Activated CD8-positive, alpha-beta memory T cell treated with anti-CD3 and anti-CD28 coated beads, Interleukin-2, amount 10 ng/mL, durations not matched to agents 7 days and 5 days (primary cell): ENCODE measurements at places on chromosomes 13 and 19.

DNA sequence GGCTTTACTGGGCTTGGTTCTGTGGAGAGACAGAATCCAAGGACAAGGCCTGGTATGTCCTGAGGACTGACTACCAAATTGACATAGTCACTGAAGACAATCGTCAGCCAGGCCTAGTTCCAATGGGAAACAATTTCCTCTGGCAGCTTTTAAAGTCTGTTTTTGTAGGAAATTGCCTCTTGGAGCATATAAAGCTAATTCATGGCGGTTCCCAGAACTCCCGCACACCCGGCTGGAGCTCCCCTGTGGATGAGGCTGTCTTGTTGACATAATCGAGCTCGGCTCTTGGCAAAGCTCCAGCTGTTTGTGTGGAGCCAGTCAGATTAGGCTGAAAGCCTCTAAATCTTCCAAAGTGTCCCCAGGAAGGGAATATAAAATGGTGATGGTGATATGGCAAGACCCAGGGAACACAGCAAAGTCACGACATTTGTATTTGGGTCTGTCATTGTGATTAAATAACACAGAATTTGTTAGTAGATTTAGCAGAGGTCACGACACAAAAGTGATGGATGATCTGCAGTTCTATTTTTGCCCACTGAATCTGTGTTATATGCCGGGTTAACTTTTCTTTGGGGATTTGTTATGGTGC, 395.0 kb downstream of the PCDH9 start:
- H3K36me3 ChIP-seq: no peaks in the 10 kb centered on the region
- H3K4me1 ChIP-seq: no peaks in the 10 kb centered on the region
- no peak for DNase-seq
- no peaks in the 10 kb centered on the region for H3K27me3 ChIP-seq

- no peaks in the 10 kb centered on the region for H3K36me3 ChIP-seq
- H3K27ac ChIP-seq: no peak overlapping the region
- H3K4me1 ChIP-seq: no peaks in the 10 kb centered on the region
- no peak for DNase-seq
Measured at GRCh38 chr13:105814902-105815250, 720.6 kb downstream of the EFNB2 start.

DNA sequence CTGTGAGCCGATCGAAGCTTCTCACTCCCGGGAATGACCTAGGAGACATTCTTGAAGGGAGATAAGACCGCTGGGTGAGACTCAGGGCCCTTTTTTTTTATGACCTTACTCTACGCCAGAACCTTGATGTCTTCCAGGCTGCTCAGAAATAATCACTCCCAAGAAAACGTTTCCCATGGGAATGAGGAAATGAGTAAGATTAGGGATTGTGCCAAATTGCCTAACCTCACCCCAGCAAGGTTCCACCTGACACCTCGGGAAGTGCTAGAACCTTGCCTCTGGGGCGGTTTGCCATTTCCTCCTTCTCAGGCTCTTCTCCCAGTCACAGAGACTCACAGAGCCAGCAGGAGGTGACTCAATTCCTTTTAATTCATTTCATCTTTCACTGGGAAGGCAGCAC, 2.3 kb downstream of the SLC46A3 start:
- DNase-seq: no peak
- peaks cover 3% of the 10 kb centered on the region for H3K36me3 ChIP-seq
- no peak overlapping the region for H3K27ac ChIP-seq
- H3K4me3 ChIP-seq: no peak overlapping the region
- peaks cover 22% of the 10 kb centered on the region for H3K4me1 ChIP-seq
- H3K27me3 ChIP-seq: no peaks in the 10 kb centered on the region

DNA sequence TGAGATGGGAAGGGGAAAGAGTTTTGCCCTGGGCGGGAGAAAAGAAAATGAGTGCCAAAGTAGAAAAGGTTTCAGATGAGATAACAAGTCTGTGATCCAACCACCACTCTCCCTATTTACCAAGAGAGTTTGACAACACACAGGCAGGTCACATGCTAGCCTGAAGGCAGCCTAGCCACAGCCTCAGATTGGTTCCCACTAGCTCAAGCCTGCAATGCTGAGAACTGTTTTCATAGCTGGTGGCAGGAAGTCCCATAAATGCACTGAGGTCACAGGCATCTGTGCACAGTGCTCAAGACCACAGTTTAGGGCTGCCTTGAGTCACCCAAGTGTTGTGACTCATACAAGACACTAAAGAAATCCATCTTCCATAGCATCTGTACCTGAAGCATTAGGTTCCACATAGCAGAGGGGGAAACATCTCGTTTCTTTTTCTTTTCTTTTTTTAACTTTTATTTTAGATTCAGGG, 18.5 kb upstream of the POP4 start:
- H3K27ac ChIP-seq: peak overlapping the region; percentile 85
- peaks cover 46% of the 10 kb centered on the region for H3K4me1 ChIP-seq
- H3K36me3 ChIP-seq: no peaks in the 10 kb centered on the region
- peaks cover 35% of the 10 kb centered on the region for H3K27me3 ChIP-seq

DNA sequence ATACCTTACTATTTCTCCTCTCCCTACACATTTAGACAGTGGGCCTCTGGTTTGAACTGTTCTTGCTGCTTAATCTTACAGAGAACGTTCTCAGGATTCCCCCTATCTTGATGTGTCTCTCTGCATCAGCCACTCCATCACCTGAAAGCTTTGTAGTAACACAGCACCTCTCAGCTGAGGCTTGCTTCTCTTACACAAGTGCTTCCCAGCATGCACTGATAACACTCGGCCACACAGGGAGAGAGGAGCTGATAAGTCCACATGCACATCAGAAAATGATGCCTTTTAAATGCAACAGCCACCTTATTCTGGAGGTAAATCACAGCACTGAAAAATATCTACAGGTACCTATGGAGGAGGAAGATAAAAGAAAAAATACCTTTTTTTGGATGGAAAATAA, 192.2 kb upstream of the TSHZ3 start:
- no peak overlapping the region for H3K4me3 ChIP-seq
- no peak overlapping the region for H3K27ac ChIP-seq
- H3K27me3 ChIP-seq: no peaks in the 10 kb centered on the region
- no peaks in the 10 kb centered on the region for H3K4me1 ChIP-seq
